ENCODE measurements at places on chromosomes 5 and 9.

DNA sequence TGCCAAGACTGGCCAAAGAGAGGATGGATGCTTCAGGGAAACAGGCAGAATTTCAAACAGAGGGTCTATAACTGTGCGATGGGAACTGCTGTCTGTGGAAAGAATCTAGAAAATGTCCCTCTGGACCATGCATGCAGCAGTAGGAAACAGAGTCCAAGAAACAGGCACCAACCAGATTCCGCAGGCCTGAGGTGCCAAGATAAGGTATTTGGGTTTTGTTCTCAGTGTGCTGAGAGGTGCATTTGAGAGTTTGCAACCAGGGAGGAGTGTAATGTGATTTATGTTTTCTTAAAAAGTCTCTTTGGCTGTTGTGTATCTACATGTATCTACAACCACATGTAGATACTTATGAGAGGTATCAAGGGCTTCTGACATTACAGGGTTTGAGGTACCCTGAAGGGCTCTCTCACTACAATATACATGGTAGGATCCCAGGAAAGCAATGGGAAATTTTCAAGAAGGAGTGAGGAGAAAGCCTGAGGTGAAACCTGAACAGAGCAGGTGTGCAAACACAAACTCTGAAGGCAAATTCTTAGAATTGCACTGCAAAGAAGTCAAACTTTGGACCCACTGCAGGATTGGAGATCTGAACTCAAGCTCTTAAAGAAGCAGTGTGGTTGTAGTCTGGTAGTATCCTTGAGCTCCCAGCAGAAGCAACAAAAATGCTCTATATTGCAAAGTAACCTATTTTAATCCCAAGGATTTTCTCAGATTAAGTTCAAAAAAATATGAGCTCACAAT lies 182.8 kb upstream of the NFIL3 start:
- no peak for DNase-seq

GRCh38 chr9:20144197-20144596 lies 355.4 kb upstream of the SLC24A2 start:
- no peak for DNase-seq

- DNase-seq, result no peak
Observed at GRCh38 chr5:44885903-44886302, 77.2 kb downstream of the MRPS30 start.

DNA sequence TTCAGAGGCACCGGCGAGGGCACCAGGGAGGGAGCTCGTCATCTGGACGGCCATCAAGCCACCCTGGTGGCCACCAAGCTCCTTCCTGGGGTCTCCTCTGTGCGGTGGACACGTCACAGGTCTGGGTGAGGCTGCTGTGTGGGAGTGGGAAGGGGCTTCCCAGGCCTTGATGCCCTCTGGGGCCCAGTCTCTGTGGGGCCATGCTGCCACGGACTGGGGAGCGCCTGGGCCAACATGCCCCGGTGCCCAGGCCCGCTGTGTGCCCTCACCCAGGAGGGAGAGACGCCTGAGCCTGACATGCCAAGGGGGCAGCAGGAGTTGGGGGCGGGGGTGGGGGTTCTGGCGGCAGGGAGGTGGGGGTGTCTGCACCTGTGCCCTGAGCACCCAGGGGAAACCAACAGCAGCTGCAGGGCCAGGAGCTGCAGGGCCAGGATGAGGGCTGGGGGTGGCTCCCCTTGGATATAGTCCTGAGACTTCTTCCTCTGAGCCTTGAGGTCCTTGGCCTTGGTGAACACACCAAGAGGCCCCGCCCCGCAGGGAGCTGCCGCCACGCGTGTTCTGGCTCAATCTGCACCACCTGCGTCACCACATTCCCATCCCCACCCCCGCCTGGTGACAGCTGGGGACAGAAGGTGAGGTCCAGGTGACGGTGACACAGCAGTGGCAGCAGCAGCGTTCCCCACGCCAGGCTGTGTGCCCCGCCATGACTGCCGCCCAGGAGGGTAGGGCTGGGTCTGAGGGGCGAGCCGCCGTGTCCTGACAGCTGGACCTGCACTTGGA lies 15.3 kb upstream of the SEC16A start:
- DNase-seq, result no peak

- DNase-seq, result no peak
Observed at GRCh38 chr9:86494644-86495111, 140.5 kb upstream of the TUT7 start.

GRCh38 chr5:42718591-42718990 lies 38.0 kb upstream of the CCDC152 start:
- peak; percentile 64 for DNase-seq

GRCh38 chr9:16303506-16303905 lies 567.0 kb downstream of the BNC2 start:
- no peak for DNase-seq

- no peak for DNase-seq
Observed at GRCh38 chr9:84652496-84653120, 16.9 kb upstream of the NTRK2 start.

DNA sequence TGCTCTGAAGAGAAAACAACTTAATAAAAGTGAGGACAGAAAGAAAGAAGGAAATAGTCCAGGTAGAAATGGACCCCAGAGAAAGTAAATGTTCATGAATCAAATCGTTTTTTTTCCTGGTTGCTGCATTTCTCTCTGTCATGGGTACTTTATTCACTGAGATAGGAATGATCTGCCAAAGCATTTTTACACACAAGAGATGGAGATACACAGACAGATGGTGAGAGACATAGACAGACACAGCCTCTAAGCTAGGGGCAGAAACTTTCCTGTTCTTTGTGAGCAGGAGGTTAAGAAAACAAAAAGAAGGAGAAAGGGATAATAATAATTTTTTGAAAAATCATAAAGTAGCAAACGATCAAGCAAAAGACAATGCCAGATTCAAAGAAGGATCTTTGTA lies 73.7 kb downstream of the ASTN2 start:
- no peak for DNase-seq

GRCh38 chr5:113608113-113608596 lies 94.7 kb downstream of the YTHDC2 start:
- DNase-seq, result no peak

- DNase-seq, result no peak
Observed at GRCh38 chr5:5195128-5195918, 55.2 kb downstream of the ADAMTS16 start.

GRCh38 chr5:34685485-34686165 lies 29.5 kb downstream of the RAI14 start:
- no peak for DNase-seq

- DNase-seq, result no peak
Observed at GRCh38 chr5:74177961-74178360, 462.6 kb downstream of the ENC1 start.

DNA sequence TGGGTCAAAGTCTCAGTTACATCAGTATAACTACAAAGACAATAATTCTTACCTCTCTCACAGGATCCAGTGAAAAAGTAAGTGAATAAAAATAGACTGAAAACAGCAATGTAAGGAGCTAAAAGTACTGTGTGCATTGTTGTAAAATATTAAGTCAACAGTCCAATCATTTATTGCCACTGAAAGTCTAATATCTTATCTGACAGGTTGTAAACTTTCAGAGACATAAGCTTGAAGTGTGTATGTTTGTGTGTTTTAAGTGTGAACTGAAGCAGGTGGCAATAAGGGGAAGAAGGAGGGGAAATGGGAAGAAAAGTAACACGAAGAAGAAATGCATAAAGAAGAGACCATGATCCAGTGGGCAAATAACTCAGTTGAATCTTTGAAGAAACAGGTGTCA lies 229.7 kb upstream of the TAS2R1 start:
- DNase-seq, result no peak

DNA sequence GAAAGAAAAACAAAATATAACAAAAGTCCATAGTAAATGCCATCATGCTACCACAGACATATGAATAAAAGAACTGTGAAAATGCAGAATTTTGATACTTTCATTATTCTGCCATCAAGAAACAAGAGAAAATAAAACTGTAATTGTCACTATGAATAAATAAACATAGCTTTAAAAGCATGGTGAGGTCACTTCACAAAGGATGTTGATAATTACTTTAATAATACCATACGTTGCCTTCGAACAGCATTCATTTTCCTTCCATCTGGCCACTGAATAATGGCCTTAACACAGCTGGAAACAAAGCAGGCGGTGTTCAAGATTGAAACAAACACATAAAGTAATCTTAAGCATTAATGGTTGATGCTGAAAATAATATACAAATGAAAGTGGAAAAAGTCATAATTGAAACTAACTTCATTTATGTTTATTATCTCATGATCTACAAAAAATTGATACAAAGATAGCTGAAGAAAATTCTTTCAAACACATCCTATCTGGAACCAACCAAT lies 102.0 kb downstream of the AGTPBP1 start:
- no peak for DNase-seq

DNA sequence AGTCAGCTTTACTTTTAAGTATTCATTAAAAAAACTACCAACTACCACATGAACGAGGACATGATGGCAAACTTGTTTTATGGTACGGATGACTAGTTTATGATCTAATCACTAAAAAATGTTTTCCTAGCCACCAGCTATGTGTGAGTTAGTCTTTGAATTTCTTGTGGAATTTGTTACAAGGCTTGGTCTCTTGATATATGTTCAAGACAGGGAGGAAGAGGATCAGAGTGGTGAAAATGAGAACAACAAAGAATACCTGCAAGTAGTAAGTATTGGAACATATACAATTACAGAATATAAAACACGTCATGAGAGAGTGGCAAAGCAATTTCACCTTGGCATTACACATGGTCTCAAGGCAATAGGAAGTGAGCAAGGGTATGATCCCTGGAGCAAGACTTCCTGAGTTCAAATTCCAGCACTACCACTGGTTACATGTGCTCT lies 548.6 kb upstream of the TLE4 start:
- no peak for DNase-seq

GRCh38 chr5:59002162-59002825 lies 419.4 kb downstream of the RAB3C start:
- DNase-seq, result no peak

DNA sequence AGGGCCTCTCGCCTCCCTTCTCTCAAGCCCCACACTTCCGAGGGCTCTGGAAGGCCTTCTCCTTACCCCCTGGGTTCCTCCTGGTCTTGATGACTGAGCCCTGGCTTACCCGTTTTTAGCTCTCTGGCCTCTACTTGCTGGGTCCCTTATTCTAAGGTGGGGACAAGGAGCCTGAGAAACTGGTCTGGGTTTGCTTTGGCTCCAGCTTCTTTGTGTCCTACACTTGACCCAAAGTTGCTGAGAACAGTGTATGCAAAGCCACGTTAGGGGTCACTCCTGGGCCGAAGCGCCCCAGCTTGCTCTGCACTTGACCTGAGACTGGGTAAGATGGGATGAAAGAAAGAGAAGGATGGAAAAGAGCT lies 788 bp downstream of the ZNF346 start:
- DNase-seq, result peak; percentile 20

GRCh38 chr9:76137931-76138330 lies 247.5 kb downstream of the PCSK5 start:
- no peak for DNase-seq

GRCh38 chr9:114732823-114733222 lies 50.8 kb upstream of the TEX48 start:
- no peak for DNase-seq

DNA sequence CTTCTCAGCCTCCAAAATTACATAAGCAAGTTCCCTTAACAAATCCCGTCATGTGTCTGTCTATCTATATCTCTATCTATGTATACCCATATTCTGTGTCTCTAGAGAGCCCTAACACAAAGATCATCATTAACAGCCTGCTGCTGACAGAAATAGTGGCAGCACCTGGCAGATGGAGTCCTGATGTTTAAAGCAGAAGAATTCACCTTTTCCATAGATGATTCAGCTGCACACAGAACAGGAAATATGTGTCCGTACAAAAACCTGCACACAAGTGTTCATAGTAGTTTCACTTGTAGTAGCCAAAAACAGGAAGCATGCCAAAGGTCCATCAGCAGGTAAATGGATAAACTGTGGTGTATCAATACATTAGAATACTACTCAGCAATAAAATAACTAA lies 45.0 kb upstream of the ACO1 start:
- no peak for DNase-seq

DNA sequence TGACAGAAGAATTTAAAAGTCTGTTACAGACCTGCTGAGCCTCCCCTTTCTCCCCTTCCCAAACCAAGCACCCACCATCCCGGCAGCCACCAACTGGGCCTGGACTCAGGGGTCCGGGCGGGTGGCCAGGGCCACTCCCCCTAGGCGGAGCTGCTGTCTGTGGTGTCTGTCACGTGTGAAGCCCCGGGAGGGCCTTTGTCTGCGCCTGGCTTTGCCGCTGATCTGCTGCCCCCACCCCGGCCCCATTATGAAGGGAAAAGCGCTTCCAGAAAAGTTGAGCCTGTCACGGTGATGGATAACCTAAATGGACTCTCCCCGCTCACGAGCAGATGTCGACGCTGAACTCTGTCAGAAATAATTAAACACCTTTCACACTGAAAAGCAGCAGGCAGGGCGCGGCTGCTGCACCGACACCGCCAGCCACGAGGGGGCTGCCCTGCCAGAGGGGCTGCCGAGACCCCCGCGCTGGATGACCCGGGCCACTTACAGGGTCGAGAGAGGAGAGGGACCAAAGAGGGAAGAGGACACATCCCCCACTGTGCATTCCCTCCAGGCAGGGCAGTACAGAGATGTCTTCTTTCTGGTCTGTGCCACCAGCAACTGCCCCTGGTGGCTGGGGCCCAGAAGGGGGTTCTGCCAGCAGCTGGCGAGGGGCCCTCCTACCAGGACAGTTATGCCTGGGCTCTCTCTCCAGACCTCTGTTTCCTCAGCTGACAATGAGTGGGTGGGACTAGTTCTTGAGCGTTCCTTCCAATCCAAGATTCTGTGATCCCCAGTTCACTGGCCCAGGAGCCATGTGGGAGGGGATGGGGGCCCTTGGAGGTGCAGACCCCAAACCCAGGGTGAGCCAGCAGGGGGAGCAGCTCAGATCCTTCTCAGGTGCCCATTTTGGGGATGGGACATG lies 36.0 kb upstream of the BARHL1 start:
- DNase-seq, result no peak

DNA sequence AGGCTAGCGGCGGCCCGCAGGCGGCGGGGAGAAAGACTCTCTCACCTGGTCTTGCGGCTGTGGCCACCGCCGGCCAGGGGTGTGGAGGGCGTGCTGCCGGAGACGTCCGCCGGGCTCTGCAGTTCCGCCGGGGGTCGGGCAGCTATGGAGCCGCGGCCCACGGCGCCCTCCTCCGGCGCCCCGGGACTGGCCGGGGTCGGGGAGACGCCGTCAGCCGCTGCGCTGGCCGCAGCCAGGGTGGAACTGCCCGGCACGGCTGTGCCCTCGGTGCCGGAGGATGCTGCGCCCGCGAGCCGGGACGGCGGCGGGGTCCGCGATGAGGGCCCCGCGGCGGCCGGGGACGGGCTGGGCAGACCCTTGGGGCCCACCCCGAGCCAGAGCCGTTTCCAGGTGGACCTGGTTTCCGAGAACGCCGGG lies 253 bp downstream of the SLC12A2 start:
- DNase-seq, result no peak
